A549 (cell line): ENCODE measurements at places on chromosomes 2 and 18. TPM values are rescaled to one million over a fixed set of nuclear protein-coding genes. Genes with fewer than 3 reads are reported as not detected.
A peak's percentile ranks its signal among the peaks of the same experiment; 100 is the strongest.

The KIF1A gene
- 0.26 to 0.35 TPM (median 0.28 TPM) in 3 replicates for polyA plus RNA-seq

- no peak for DNase-seq
These were observed 99.7 kb downstream of the RND3 start for GRCh38 chr2:150387586-150388288.

DNA sequence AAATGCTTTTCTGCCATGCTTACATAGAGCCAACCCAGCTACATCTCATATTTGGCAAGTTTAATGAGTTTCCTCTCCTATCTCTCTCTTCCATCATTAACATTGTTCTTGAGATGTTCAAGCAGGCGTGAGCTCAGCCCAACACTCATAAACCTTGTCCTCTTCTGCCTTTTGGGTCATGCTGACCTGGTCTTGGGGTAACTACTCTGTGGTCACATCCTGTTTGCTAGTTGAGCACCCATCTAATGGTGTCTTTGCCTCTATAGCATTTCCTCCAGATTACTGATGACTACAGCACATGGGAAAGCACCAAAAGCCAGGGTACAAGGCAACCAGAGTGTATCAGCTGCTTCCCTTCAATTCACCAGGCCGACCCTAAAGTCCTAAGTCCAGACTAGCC lies 366.9 kb upstream of the HNRNPA3 start:
- DNase-seq = no peak

DNA sequence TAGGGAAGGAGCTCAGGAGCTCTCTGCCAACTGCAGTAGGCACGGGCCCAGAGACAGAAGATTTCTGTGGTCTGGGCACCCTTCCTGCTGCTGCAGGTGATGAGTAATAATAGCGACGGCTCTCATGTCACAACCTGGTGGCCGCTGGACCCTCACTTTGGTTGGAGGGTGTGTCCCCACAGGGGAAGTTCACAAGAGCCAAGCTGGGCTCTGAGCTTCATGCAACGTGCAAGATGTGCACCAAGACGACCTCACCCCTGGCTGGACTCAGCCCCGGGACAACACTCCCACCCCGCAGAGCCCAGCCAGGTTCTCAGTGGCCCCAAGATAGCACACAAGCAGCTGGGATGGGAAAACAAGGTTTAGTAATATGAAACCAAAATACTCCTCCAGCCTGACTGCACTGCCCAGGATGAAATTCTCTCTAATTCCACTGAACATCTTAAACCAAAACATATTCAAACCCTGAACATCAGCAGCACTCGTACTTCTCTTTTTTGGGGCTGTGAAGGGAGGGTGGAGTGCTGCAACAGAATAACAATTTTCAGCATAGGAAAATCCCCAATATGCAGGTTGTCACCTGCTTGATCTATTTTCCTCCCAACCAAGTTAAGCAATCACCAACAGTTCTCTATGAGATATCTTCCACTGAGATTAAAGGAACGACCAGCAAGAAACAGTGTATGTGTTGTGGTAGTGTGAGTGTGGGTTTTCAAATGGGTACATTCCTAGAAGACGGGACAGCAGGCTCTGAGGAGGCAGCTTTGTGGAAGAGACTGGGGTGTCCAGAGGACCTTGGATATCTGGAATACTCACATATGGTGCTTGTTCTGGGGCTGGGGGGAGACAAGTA lies 26.5 kb downstream of the BCL2 start:
- no peak for DNase-seq

DNA sequence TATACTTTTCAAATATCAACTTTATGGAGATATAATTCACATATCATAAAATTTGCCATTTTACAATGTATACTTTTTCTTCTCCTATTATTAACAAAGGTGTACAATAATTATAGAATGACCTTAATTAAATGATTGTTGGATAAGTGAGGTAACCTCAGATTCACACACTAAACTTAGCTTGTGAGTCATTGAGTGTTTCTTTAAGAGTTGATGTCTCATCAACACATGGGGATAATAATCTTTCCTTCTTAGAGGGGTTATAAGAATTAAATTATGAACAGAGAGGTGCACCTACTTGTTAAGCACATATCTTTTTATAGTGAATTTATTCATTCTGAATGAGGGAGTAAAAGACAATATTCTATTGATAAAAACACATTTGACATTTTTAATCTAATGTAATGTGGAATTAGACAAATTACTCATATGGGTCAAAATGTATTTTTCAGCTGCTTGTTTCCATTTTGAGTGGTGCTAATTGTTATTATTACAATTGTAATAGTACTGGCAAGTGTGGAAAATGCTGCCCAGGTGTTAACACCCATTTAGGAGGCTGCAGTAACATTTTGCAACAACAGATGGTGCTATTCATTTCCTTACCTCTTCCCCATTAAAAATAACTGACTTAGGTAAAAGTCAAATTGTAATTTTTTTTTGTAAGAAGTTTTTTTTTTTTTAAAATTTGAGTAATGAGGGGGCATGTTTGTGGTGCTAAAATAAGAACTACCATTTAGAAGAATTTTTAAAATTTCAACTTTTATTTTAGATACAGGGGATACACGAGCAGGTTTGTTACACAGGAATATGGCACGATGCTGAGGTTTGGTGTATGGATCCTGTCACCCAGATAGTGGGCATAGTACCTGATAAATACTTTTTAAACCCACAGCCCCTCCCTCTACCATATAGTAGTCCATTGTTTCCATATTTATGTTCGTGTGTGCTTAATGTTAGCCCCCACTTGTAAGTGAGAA lies 32.1 kb upstream of the DYNAP start:
- peak; percentile 16 for DNase-seq

The ANKAR gene
- 1.7 to 2.3 TPM (median 2.2 TPM) in 3 replicates for polyA plus RNA-seq

GRCh38 chr18:28158083-28158581 lies 18.8 kb downstream of the CDH2 start:
- DNase-seq = no peak

The TEX44 gene
- not detected in 3 replicates for polyA plus RNA-seq

DNA sequence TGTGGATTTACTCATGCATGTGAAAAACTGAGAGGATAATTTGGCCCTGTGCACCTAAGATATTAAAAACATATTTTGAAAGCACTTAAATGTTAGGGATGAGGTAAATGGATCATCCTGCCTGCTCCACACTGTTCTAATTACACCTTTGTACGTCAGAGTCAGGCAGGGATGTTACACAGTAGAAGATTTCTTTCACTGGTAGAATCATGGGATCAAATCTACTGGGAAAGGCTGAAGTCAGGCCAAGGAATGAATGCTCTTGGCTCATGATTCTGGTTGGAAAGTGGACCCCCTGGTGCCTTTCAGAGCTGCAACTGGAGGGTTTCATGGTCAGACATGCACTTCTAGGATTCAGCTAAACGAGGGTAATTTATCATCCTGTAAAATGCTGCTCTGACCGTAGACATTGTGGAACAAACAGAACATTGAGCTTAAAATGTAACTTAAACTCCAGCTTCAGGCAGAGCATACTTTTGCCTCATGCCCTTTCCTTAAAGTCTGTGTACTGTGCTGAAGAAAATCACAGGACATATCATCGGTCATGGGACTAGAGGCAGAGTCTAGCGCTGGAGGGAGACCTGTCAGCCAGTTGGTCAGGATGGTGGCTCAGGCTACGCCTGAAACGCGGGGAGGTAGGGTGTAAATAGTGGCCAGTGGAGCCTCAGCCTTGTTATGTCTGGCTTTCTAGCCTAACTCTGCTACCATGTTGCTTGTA lies 4.9 kb downstream of the KCNE4 start:
- no peak for DNase-seq

DNA sequence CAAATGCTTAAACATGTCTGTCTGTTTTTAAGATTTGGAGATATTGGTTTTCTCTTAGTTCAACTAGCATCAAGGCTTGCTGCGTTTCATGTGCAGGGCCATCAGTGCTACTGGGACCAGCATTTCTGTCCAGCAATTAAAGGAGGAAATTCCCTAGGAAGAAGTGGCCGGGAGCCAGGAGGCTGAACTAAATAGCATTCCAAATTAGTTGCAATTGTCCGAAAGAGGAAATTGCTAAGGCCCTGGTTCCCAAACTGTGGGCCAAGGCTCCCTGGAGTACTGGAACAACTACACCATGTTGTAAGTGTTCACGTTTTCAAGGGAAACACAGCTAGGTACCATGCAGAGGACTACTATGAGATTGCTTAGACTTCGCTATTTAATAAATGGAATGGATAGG lies 257.9 kb downstream of the PTPRM start:
- no peak for DNase-seq

- no peak for DNase-seq
These were observed 331.7 kb downstream of the TNS1 start for GRCh38 chr2:217671075-217671474.

The DSG1 gene
- not detected in 3 replicates for polyA plus RNA-seq

The ORC4 gene
- polyA plus RNA-seq = 35.5 to 38.5 TPM (median 38.2 TPM) in 3 replicates

DNA sequence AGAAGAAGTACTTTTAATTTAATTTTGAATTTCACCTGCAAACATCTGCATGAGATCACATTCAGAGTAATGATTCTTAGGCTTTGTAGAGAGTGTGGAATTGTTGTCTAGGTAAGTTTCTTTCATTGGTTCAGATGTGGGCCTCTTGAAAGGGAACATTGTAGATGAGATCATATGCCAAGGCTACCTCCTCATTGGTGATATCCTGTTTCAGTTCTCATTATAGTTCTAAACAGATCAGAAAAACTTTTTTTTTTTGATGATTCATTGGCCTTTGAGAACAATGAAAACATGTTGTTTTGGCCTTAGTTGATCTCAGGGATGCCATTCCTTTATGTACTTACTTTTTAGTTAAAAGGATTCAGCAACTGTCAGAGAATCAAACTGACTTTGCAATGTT lies 44.5 kb downstream of the EML6 start:
- DNase-seq = no peak

- no peak for DNase-seq
These were observed 72.2 kb upstream of the SLC4A10 start for GRCh38 chr2:161552015-161552414.

The STPG4 gene
- polyA plus RNA-seq = 0.05 to 0.16 TPM (median 0.14 TPM) in 3 replicates

DNA sequence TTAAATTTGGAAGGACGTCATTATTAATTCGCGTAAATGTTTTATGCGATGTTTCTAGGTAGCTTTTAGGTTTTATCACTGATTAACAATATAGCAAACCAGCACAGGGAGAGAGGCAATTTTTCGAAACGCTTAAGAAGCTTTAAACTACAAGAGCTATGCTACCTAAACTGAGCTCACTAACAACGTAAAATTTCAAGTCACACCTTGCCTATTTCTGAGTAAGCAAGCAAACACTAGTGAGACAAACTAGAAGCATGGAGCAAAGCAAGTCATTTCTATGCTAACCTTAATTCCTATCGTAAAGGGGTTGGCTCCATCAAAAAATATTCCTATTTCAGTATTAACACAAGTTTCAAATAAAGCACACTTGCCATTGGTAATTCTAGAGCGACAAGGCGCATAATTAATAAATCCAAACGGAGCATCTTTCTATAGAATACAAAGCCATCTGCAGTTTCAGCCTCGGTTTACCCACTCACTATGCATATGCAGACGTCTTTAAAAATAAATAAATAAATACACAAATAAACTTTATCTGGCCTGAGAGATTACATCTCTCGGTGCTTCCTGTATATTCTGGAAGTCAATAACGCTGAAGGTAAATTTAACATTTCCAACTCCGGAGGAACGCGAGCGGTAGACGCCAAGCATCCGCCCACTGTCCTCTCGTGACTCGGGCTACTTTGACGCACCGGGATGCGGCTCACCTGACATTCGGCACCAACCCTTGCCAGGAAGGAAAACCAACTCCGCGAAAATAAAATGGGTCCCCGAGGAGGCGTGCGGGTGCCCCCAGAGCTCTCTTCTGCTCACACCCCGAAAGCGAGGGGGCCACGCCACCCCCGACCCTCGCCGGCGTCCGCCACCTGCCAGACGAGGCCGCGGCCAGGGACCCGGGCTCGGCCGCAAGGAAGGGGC lies 947 bp downstream of the ITSN2 start:
- DNase-seq = no peak

The CLASP1 gene
- polyA plus RNA-seq = 15.2 to 16.0 TPM (median 15.8 TPM) in 3 replicates

DNA sequence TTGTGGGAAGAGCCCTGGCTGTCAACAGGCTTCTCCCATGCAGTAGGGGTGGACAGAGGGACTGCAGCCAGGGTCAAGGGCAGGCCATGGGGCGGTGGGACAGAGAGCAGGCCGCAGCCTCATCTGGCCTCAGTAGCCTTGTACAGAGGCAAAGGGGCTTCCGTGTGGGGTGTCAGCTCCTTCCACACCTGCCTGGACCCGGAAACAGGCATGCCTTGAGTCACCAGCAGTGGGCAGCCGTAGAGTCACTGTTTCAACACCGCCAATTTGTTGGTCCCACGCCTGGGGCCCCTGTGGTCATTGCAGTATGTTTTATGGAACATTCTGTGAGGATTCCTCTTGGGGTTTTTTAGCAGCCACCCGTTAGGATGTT lies 173.0 kb downstream of the SMAD7 start:
- no peak for DNase-seq

The RMC1 gene
- 13.9 to 15.7 TPM (median 14.7 TPM) in 3 replicates for polyA plus RNA-seq

GRCh38 chr2:28155627-28156026 lies 237.0 kb upstream of the FOSL2 start:
- DNase-seq = peak; percentile 14

GRCh38 chr2:174122185-174122584 lies 126.1 kb downstream of the OLA1 start:
- DNase-seq = no peak

The GREB1L gene
- polyA plus RNA-seq = 1.00 to 1.4 TPM (median 1.1 TPM) in 3 replicates

- no peak for DNase-seq
These were observed 510.1 kb upstream of the SLC8A1 start for GRCh38 chr2:40962026-40962425.

The LRRTM1 gene
- polyA plus RNA-seq = not detected in 3 replicates

The RPRM gene
- polyA plus RNA-seq = not detected in 3 replicates

- no peak for DNase-seq
These were observed 16.5 kb downstream of the SEPTIN10 start for GRCh38 chr2:109597283-109597682.

DNA sequence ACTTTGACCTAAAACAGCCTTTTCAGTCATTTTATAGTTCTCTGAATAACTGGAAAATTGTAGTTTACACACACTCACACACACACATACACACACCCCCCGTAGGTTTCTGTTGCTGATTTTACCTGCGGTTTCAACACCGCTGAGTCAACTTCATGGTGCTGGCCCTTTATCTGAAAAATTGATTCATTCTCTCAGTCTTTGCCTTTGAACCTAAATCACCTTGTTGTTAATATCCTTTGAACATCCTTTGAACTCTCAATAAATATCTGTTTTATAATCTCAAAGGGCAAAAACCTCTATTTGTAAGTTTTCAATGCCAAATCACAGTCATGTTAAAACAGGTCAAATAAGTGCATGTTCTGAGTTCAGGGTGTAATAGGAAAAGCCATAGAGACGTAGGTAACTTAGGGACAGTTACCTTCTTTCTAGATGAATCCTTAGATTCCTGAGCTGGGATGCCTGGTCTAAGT lies 109.0 kb upstream of the BZW1 start:
- DNase-seq = no peak

DNA sequence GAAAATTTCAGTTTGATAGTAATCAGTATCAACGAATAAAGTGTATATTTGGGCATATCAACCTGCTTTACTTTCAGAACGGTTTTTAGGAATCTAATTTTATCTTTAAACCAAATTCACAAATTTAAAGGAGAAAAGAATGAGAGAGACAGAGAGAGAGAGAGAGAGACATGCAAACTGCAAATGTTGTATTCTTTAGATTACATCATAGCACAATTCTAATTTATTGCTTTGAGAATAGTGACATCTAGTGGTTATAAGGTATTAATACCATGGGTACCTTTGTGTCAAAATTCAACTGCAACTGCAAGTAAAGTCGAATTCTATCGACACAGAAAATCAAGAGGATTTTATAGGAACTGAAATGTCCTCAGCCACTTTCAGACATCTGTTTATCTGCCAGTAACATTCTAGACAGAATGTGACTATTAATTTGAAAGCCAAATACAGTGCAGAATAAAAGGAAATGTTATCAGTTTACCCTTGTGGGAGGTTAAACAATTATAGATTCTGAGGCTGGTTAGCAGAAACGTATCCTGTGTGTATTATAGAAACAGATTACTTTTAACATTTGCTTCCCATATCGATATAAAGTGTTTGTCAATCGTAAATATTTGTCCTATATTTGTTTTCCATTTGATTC lies 529.8 kb upstream of the VRK2 start:
- peak; percentile 28 for DNase-seq
